CD8-positive, alpha-beta memory T cell (primary cell): ENCODE measurements at places on chromosomes 1 and 21.
A peak's percentile ranks its signal among the peaks of the same experiment; 100 is the strongest.

GRCh38 chr1:197572169-197572568 lies 203.1 kb downstream of the DENND1B start:
- no peak for DNase-seq

- DNase-seq, result no peak
Measured at GRCh38 chr1:56287721-56288120, 291.6 kb downstream of the PLPP3 start.

- DNase-seq, result no peak
Measured at GRCh38 chr1:160004001-160004400, 27.8 kb downstream of the PIGM start.

DNA sequence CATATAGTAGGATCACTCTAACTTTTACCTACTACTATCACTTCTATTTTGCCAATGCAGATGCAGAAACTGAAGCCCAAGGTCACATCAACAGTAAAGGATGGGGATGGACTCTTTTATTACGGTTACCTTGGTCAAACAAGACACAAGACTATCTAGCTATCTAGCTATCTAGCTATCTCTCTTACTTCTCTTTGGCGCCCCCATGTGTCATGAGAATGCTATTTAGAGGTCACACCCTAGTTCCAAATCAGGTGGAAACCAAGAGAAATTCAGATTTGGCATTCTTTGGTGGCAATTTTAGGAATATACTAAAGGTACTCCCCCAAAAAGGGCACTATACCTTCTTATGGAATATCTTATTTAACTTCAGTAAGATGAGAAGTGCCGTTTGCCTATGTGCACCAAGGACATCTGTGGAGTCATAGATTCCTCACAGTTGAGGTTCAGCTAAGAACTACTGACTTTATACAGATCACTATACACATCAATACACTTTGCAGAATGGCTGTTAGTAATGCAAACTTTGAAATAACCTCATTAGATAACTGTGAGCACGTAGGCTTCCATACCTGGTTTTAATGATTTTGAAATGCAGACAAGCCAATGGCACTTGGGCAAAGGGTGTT lies 6.7 kb downstream of the ZNF648 start:
- peak; percentile 41 for DNase-seq

- no peak for DNase-seq
Measured at GRCh38 chr1:147479864-147480564, 61.3 kb upstream of the BCL9 start.

DNA sequence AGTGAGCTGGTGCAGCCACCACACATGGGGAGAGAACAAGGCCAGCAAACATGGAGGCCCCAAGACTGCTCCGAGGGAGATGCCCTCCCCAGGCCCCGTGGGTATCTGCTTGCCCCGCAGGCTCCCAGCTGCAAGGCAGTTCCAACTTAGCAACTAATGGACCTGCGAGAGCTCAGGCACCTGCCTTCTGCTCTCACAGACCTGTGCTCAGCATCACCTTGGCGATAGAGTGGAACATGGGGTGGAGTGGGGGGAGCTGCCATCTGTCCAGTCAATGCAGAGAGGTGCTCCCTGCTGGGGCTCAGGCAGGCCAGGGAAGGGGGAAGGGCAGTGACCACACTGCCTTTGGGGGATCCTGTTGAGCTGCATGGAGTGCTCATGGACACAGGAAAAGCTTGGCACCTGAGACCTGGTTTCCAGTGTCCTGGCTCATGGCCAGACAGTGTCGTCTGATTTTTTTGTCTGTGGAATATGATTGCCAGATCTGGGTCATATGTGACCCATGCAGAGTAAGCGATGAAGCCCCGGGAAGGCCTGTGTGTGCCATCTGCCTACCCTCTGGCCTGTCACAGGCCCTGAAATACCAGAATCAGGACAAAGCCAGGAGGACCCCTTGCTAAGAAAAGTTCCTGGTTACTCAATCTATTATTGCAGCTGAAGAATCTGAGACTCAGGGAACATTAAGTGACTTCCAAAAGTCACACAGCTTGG lies 39.9 kb upstream of the TENT5C start:
- no peak for DNase-seq

DNA sequence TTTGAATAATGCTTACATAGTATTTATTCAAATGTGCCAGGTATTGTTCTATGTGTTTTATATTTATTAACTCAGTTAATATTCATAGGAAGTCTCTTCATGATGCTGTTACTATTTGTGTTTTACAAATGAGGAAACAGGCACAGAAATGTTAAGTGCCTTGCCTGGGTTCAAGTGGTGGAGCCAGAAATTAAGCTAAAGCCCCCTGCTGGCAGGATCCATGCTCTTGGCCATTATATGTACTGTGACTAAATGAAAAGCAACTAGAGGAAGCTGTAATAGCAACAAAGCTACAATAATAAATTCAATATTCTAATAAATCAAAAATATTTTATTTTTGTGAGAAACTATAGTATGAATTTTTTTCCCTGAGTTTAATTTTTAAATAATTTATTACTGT lies 30.0 kb downstream of the IARS2 start:
- no peak for DNase-seq

GRCh38 chr1:29878501-29878900 lies 642.2 kb downstream of the PTPRU start:
- no peak for DNase-seq

GRCh38 chr1:154941333-154942013 lies 5.0 kb upstream of the PMVK start:
- DNase-seq, result no peak

- no peak for DNase-seq
Measured at GRCh38 chr1:101316256-101316655, 79.4 kb downstream of the S1PR1 start.

DNA sequence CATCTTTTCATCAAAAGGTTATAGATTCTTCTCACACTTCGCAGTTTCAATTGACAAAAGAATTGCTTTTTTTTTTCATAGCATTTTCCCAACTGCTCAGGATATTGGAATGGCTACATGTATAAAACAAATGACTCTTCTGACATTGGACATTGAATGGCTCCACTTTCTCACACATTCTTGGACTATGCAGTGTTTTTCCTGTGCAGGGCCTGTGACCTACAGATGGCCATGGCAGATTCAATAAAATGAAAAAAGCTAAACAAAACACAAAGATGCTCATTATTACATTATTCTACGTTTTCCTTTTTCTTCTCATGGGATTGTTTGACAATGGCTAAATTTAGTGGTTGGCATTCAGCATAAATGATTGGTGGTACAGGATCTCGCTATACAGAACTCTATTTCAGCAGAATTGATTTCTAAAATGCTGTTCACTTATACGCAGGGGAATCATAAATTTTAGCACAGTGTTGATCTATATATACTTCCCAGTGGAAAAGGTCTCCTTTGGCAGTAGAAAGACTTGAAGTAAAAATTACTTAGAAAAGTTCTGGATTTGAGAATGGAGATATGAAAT lies 115.6 kb upstream of the ADAMTS5 start:
- DNase-seq, result no peak

DNA sequence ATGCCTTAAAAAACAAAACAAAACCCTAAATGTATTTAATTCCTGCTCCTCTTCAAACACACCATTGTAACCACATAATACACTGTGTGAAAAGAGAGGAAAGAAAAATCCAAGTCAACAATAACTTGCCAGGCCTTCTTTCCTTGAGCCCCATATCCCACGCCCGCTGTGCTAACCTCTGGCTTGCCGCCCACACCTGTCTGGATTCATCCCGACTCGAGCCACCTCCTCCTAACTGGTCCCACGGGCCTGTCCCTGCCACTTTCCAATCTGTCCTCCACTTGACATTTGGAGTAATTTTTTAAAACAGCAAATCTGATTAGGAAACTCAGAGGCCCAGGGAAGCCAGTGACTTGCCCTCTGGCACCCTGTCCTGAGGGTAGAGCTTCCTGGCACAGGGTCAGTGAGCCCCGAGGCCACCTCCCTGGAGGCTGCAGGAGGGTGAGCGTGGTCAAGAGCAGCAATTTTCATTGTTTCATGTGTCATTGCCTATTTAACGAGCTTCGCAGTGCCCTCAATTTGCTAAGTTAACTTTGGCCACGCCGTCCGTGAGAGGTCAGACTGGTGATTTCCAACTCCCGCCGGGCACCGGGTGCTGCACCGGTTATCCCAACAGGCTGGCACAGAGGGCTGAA lies 54.1 kb downstream of the B3GALT5 start:
- DNase-seq, result no peak

DNA sequence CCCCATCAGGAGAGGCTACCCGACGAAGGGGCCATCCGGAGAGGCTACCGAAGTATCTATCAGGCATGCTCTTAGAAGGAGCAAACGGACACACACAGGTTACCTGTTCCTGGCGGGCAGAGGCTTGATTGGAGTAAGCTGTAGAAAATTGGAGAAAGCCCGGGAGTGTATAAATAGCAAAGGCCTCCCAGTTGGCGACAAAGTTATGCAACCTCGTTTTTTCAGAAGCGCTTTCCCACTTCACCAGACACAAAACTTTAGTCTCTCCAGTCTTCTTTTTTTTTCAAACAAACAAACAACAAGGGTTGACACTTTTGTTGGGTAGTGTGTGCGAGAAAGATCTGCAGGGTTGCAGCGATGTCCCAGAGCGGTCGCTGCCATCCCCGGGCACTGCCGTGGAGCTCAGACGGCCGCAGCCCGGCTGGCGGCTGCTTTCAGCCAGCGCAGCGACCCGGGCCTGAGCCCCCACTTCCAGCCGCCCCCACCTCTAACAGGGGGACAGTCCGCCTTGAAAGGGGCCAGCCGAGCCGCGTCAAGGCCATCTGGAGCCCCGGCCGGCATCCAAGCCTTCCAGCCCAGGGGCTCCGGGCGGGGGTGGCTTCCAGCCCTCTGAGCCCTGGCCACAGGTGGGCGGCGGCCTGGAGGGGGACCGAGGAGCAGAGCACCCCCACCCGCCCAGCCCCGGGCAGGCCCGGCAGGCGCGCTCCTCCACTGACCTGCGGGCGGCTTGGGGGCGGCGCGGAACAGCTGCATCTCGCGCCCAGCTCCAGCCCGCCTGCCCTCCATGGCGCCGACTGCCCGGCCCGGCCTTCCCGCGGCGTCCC lies 616 bp downstream of the MCOLN3 start:
- no peak for DNase-seq

DNA sequence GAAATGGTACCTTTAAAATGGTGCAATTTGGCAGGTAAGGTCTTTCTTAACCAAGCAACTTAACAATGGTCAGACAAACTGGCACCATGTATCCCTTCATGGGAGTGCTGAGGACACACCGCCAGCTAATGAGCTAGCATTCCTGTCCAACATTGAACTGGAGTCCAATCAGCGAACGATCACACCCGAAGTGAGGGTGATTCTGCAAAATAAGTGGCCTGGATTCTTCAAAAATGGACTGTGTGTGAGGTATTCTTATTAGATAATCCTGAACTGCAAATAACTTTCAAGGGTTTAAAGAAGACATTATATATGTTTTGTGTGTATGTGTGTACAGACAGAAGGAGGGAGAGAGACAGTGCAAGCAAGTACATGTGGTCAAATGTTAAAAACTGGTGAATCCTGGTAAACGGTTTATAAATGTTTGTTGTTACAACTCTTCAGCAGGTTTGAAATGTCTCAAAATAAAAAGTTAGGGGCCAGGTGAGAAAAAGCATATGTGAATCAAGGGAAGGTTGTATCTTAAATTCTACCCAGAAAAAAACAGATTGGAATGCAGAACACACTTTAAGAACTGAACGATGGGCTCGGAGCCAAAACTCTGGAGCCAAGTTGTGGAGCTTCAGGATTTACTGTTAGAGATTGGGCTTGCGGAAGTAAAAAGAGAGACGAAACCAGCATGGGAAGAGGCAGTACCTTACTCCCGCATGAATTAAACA lies 20.9 kb downstream of the GADD45A start:
- DNase-seq, result no peak

DNA sequence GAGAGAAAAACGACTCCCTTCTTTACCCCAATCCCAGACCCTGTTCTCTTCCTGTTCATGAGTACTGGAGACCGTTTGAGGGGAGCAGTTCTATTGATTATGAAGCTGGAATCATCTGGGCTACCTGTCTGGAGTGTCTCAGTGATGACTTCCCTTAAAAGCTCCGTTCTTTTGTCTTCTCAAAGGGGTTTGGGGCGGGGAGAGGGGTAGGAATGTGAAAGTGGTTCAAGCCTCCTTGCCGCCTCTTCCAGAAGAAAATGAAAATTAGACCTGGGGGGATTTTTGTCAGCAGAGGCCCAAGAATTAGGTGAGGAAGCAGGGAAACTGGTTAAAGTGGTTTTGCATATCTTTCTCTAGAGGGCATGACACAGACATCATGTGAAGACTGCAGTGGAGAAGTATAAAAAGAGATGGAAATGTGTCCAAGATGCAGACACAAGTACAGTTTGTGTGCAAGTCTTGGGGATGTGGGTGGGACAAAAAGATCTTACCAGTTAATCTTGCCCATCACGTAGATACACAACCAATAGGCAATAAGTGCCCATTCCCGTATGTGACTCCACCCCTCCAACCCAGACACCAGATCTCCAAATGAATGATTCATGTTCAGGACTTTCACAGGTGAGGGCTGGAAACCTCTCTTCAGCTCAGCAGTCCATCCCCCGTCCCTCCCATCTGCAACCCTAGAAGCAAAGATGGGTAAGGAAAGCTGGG lies 470 bp upstream of the MTMR11 start:
- no peak for DNase-seq

- DNase-seq, result no peak
Measured at GRCh38 chr1:214447557-214447871, 103.9 kb downstream of the PTPN14 start.

- DNase-seq, result no peak
Measured at GRCh38 chr21:42154237-42155044, 64.5 kb upstream of the ABCG1 start.

- no peak for DNase-seq
Measured at GRCh38 chr1:85421179-85421578, 43.8 kb downstream of the DDAH1 start.

DNA sequence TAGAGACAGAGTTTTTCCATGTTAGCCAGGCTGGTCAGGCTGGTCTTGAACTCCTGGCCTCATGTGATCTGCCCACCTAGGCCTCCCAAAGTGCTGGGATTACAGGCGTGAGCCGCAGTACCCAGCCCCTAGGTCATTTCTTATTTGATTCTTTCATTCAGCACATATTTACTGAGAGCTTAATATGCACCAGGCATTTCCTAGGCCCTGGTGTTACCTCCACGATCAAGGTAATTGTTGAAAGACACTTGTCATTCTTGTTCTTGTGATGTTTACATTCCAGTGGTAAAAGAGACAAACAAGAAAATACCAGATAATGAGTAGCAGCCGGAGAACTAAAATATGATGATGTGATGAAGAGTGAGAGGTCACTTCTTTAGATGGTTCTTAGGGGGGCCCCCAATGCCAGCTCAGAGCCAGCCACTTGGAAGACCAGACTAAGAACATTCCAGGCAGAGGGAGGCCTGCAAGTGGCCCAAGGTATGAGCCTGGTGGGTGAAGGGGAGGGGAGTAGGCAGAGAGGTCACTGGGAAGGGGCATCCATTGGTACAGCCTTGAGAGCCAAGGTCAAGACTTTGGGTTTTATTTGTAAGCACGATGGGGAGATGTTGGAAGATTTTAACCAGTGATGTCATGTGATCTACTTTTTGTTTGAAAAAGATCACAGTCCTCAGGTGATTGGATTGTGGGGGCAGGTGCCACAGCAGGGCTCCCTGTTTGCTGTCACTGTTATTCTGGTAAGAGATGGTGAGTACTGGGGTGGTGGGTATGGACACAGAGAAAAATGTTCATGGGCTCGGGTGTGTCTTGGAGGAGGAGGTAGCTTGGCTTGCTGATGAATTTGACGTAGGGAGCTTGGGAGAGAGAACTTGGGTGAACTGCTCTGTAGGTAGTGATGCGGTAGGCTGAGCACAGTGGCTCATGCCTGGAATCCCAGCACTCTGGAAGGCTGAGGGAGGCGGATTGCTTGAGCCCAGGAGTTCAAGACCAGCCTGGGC lies 18.7 kb downstream of the UBE2Q1 start:
- no peak for DNase-seq

- DNase-seq, result no peak
Measured at GRCh38 chr1:92447033-92447681, 39.6 kb downstream of the GFI1 start.

- no peak for DNase-seq
Measured at GRCh38 chr1:2036287-2036686, 13.9 kb upstream of the PRKCZ start.
